ENCODE measurements at places on chromosomes 5 and 9.

DNA sequence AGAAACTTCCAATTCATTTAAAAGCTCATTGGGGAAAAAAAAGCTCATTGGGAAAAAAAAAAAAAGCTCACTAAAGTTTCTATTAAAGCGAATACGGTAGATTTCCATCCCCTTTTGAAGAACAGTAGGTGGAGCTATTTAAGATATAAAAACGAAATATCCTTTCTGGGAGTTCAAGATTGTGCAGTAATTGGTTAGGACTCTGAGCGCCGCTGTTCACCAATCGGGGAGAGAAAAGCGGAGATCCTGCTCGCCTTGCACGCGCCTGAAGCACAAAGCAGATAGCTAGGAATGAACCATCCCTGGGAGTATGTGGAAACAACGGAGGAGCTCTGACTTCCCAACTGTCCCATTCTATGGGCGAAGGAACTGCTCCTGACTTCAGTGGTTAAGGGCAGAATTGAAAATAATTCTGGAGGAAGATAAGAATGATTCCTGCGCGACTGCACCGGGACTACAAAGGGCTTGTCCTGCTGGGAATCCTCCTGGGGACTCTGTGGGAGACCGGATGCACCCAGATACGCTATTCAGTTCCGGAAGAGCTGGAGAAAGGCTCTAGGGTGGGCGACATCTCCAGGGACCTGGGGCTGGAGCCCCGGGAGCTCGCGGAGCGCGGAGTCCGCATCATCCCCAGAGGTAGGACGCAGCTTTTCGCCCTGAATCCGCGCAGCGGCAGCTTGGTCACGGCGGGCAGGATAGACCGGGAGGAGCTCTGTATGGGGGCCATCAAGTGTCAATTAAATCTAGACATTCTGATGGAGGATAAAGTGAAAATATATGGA is at the start of gene PCDHGA12:
TSS of gene PCDHGA12 (plus strand) at position 176 of the 782 bp plus-strand sequence. CDS start at position 429, 253 bp downstream.
- ATAC-seq: peak; percentile 62

DNA sequence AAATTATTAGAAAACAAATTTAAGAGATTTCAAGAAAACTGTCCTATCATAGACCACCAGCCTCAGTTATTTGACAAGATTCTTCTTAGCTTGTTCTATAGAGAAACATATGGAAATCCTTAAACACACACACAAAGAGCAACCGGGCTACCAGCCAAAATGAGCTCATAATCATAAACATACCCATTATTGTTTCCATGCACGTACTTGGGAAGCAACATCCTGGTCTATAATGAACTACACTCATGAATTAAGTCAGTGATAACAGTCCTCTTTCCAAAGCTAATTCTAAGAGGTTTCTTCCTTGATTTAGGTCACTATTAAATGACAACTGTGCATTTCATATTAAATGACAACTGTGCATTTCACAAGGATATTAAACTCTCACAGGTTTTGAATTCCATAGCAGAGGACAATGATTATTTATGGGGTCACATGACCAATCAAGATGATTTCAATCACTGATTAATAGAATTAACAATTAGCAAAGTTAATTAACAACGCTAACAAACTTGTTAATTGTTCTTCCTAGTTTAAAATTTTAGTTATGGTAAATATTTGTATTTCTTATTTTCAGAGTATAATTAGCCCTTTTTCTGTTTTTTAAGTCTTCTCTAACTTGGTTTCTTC is 77.0 kb downstream of the OXCT1 start:
- no peak for ATAC-seq

- no peak for ATAC-seq
These were observed 80.9 kb downstream of the BARX1 start for GRCh38 chr9:93874242-93874641.

GRCh38 chr5:74013222-74013621 is 387.2 kb downstream of the ARHGEF28 start:
- ATAC-seq: no peak

GRCh38 chr5:109694451-109694891 is 4.7 kb downstream of the MAN2A1 start:
- no peak for ATAC-seq

- ATAC-seq: no peak
These were observed 109.5 kb downstream of the PALM2AKAP2 start for GRCh38 chr9:109889456-109889855.

DNA sequence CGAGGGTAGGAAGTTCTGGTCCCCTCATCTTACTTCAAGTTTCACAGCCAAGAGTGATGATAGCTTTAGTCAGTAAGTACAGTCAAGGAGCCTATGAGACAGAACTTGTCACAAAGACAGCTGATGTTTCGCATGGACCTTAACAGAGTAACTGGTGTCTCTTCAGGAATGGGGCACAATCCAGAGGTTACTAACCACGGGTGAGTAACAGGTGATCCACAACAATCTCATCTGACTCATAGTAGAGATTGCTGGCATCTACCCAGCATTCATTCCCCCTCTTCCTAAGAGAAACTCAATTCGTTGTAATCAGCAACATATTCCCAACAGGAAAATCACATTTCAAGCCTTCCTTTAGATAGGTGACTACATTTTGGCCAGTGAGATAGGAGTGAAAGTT is 126.7 kb downstream of the SNX18 start:
- no peak for ATAC-seq

DNA sequence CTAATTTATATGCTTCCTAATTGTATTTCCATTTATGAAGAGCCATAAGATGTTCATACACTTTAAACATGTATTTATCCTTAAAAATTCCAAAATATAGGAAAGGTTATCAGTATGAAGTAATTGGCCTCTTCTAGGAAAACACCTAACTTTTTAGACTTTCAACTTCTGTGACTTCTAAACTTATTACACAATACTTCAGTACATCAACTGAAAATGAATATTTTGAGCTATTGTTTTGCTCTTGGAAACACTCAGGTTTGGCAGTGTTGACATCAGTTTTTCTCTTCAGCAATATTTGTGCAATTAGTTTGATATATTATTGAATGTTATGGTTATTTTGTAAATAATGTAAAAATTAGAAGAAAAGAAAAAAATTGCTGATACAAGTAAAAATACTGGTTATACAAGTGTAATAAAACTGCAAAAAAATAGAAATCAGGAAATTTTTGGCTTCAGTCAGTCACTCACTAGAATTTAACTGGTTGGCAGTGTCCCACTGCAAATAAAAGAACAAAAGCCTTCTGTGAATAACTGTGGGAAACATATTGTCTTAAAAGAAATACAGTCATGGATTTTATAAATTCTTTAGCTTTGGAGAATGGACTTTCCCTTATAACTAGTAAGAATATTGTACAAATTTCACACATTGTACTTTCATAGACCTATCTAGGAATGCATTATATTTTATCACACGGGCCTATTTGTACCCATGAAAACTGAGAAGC is 635.9 kb downstream of the TLE1 start:
- no peak for ATAC-seq

- peak; percentile 28 for ATAC-seq
These were observed 271.3 kb upstream of the DMAC1 start for GRCh38 chr9:8070779-8071444.

- no peak for ATAC-seq
These were observed 32.3 kb upstream of the PTGS1 start for GRCh38 chr9:122338536-122338935.

DNA sequence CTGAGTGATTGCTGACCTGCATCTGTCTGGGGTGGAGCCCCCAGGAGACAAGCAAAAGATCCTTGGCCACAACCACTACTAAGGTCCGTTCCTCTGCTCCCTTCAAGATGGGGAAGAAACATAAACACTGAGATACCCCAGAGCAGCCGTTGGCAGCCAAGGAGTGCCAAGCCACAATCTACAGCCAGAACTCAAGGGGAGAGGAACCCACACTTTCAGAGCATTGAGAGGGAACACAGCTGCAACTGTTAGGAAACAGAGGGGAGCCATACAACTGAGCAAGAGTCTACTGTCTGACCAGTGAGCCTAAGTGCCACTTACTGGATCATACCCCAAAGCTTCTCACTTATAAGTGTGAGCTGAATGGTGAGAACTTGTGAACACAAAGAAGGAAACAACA is 44.6 kb upstream of the ADRB2 start:
- no peak for ATAC-seq

- no peak for ATAC-seq
These were observed 204.8 kb downstream of the MEF2C start for GRCh38 chr5:88677943-88678769.

DNA sequence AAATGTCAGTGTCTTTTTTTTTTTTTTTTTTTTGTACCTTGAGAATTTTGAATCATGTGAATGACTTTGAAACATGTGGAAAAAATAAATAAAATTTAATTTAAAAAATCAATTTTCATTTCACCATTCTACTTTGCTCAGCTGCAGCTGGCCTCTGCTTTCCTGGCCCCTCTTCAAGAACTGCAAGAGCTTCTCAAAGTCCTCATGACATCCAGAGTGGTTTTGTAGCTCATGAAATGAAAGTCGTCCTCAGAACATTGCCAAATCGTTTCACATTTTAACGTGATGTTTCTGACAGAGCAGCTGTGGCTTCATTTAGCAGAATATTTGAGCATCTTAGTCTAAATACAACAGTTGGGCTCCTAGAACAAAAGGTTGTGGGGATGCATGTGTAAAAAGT is 47.9 kb upstream of the TMEM215 start:
- ATAC-seq: no peak

DNA sequence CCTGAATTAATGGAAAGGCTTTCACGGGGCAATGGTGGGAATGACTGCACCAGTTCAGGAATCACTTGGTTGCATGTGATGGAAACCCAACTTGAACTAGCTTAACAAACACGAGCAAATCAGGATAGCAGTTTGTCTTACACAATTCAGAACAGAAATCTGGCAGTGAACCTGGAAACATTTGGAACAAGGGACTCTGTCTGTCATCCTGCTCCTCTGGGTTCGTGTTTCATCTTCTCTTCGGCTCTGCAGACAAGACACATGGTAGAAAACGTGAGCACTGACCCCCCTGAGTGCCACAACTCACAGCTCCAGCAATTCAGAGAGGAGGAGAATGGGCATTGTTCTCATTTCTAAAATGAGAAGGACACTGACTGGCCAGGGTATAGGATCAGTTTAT is 218.1 kb upstream of the NREP start:
- ATAC-seq: peak; percentile 39

GRCh38 chr5:115389799-115390382 is 93.4 kb upstream of the CCDC112 start:
- no peak for ATAC-seq

DNA sequence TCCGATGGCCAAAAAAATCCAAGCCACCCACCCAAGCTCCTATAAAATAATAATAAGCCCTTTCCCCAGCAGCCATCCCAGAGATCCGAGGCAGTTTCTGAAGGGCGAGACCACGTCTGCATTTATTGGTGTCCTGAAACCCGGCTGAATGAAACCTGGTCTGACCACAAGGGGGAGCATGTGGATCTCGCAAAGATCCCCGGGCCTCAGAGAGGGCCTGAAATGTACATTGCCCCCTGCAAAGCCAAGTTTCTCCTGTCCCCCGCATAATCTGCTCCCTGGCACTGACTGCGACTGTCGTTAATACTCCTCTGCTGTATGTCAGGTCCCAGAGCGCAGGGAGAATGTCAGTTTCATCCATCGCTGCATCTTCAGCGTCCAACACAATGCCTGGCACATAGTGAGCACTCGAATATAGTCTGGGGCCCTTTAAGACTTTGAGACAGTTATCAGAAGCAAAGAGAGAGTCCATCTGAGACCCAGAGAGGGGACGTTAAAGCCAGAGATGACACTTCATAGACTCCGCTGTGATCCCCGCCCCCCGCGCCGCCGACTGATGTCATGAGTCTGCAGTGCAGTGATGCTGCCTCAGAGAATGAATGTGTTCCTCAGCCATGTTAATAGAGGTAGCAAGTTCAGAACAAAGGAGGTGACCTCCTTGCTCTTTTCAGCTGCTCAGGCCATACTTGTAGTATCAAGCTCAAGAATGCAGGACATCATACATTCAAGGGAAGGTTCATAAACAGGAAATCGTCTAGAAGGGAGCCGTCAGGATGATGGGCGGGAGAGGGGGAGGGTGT is 74.5 kb upstream of the BARHL1 start:
- ATAC-seq: peak; percentile 61

GRCh38 chr5:139655727-139656271 is 7.7 kb downstream of the CXXC5 start:
- ATAC-seq: peak; percentile 22

DNA sequence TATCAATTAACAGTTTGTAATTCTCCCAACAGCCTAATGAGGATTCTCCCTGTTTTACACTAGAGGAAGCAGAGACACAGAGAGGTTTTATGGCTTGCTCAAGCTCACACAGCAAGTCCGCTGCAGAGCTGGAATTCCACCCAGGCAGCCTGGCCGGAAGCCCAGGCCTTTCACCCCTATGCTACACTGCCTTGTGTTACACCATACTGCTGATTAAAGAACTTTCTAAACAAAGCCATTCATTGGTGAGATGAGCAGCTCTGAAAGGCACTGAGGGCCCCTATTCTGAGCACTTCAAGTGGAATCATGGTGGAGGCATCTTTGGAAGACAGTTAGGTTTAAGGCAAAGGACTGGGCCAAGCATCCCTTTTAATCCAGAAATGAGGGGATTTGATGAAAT is 14.7 kb upstream of the LARP1 start:
- ATAC-seq: peak; percentile 88

GRCh38 chr5:160423099-160423498 is 1.4 kb downstream of the PTTG1 start:
- ATAC-seq: no peak

DNA sequence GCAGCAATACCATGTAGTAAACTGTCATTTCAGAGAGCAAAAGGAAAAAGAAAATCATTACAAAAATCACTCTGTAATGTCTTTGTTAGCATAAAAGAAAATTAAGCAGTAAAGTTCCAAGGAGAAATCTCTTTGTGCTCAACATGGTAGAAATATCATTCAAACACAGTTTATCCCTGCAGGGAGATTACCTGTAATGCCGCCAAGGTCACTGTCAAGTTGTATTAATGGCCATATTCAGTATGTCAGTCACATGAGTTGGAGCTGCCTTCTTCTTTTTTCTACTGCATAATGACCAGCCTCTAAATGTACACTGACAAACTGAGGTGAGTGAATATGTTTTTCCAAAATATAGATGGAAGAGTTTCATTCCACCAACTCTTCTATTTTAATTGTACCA is 36.5 kb downstream of the MEF2C start:
- no peak for ATAC-seq

DNA sequence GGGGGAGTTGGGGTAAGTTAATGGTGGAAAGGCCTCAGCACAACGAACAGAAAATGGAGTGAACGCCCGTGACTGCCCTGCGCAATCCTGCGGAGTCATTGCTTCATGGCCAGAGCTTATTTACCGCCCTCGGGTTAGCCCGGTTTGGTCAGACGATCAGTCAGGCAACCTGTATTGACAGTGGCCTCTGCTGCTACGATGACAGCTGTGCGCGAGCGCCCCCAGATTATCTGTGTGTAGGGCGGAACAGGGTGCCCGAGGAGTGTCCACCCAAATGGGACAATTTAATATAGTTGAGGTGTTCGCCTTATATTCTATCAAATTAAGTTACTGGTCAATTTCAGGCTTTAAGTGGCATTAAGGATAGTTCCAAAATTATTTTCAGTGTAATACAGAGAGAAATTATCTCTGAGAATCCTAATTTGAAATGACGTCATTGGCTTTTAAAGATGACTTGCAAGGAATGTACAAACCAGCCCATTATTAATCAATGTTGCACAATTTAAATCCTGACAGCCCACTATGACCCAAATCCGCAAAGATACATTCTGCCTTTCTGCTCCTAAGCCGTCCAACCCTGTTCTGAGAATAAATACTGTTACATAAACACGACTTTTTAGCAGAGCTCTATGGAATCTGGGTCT is 879 bp upstream of the UBQLN1 start:
- ATAC-seq: peak; percentile 65
